Neural crest cell (in vitro differentiated cells): ENCODE measurements at places on chromosomes 13 and 19.

DNA sequence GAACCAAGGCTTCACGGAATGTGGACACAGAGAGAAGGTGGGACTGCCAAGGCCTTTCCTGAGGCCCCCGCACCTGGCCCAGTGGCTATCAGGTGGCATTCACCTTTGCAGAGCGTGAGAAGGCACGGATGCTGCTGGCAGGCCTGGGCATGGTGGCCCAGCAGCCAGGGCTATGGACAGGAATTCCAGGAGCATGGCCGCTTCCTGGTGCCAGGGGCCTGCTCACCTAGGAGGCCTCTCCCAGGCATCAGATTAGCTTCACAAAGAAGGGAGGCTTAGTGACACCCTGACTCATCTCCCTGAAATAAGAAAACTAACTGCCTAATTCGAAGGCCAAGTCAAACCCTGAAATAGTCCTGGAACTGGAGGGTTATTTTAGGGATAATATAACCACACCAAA, 155.8 kb downstream of the TEX29 start:
- no peak for DNase-seq

- DNase-seq, result no peak
These were observed 63.1 kb downstream of the SLITRK1 start for GRCh38 chr13:83819156-83819555.

DNA sequence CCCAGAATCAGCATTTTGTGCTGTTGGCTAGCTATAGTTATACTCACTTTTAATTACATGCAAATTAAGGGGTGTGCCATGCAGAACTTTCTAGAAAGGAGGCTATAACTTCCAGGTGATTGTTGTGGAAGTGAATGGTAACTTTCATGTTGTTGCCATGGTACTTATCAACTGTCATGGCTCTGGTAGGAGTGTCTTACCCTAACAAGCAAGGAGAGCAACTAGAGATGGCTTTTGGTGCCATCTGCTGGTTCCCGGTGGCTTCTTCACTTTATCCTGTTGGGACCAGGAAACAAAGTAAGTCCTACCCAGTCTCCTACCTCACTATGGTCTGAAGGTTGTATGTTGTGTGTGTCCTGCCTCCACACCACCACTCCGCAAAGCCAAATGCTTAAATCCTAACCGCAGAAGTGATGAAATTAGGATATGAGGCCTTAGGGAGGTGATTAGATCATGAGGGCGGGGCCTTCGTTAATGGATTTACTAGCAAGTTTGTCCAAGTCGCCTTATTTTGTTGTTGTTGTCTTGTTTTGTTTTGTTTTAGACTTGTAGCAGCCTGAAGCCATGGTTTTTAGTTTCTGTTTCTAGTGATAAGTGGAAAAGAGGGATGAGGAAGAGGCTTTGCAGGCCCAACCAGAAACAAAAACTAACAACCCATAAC, 22.6 kb downstream of the FBXL12 start:
- DNase-seq, result peak; percentile 72

DNA sequence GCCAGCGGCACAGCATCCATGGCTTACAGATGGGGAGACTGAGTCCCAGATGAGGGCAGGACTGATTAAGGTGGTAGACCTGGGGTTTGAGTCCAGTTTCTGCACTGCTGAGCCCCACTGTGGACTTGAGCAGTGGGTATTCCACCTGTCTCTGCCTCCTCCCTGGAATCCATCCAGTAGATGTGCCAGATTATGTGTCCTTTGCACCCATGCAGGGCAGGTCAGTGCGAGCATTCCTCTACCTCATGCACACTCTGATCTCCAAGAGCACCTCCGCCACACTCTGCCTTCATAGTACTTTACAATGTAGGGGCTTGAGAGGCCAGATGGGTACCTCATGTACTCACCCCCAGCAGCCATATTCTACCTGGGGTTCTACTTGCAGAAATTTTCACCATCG, 10.0 kb downstream of the ZSCAN22 start:
- no peak for DNase-seq

DNA sequence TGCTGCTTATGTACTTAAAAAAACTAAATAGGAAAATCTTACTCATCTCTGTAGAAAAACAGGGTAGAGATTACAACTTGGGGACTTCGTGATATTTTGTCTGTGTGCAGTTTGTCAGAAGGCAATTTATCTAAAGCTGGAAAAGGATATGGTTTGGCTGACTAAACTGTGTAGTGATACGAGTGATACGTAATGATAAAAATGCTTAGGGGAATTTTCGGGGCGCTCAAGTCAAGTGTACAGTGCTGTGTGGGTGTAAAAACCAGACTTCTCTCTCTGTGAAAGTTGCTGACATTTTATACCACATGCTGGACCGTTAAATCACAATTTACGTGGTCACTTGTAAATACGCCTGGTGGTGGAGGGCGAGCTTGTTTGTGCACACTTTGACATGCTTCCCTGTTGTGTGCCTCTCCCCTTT, 221.7 kb downstream of the KCNRG start:
- DNase-seq, result no peak

- DNase-seq, result no peak
These were observed 101.1 kb downstream of the ZAR1L start for GRCh38 chr13:32214071-32214470.

DNA sequence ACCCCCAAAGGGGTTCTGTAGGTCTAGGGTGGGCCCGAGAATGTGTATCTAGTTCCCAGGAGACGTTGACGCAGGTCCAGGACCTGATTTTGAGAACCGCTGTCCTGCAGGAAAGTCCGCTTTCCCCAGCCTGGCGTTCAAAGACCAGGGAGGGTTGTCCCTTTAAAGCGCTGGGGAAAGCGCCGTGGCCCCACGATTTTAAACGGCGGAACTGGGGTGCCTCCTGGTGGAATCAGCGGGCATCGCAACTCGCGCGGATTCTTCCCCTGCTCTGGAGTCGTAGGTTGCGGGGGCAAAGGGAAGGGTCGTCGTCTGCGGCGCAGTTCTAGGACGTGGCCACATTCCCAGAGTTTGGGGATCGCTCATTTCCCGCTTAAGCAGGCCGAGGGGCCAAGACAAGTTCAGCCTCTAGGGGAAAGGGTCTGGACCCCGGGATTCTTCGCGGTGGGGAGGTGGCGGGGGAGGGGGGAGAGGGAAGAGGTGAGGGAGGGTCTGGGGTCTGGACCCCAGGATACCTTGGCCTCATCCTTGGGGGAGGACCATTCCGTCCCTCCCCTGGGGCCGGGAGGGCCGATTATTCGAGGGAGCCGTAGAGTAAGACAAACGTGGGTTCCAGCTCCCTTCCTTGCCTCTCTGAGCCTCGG, 7.7 kb downstream of the PNMA8B start:
- peak; percentile 96 for DNase-seq
